ENCODE measurements at places on chromosomes 1 and 21.

DNA sequence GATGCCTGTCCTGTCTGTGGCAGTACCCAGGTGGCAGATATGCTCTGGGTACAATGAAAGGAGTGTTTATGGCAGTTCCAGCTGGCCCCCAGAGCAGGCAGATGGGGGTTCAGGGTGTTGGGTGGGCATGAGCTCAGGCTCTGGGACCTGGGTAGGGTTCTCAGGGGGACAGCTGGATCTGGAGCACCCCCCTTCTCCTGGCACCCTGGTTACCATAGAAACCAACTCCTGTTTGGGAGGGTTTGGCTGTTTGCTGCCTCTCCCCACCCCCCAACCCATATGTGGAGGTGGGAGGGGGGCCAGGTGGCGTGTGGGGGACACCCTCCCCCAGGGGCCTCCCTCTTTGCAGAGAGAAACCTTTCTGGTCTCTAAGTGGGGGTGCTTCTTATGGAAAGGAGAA is 7.1 kb downstream of the FOXO6 start:
- DNase-seq = no peak

DNA sequence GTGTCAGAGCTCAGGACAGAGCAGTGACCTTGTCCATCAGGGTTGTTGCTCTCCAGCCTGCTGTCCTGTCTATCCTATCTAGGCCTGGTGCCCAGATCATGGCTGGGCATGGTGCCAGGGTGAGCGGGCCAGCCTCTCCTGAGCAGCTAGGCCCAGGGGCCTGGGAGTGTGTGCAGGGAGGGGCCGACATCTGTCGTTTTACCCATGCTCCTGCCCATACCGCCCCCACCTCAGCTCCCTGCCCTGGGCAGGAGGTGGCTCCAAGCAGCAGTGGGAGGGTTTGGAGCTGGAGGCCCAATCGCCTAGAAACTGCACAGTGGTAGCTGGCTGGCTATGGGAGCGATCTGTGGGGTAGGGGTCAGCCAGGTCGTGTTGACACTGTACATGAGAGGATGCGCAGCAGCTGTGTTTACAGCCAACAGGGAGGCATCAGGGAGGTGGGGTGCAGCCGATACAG is 6.5 kb downstream of the INSRR start:
- no peak for DNase-seq

GRCh38 chr1:229114315-229114714 is 156.6 kb upstream of the RAB4A start:
- DNase-seq = no peak

- no peak for DNase-seq
Measured at GRCh38 chr1:158145173-158145719, 35.4 kb upstream of the CD1D start.
